ENCODE measurements at places on chromosomes 4 and X.
A peak's percentile ranks its signal among the peaks of the same experiment; 100 is the strongest.

DNA sequence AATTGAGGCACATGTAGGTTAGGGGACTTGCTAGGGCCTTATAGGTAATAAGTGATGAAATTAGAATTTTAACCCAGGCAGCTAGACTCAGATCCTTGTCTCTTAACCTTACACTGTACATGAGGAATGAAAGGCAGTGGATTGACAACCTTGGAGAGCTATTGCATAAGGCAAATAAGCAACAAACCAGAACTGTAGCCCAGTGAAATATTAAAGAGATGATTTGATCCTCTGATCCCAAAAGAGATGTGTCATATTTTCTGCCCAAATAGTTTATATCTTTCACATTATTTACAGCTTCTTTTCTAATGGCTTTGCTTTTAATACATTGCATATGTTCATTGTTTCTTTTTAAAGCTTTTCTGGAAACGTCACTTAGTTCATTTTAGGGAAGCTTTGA lies 252.6 kb downstream of the ANK2 start:
- DNase-seq, result no peak

GRCh38 chr4:171281359-171281758 lies 531.8 kb upstream of the GALNTL6 start:
- DNase-seq, result no peak

DNA sequence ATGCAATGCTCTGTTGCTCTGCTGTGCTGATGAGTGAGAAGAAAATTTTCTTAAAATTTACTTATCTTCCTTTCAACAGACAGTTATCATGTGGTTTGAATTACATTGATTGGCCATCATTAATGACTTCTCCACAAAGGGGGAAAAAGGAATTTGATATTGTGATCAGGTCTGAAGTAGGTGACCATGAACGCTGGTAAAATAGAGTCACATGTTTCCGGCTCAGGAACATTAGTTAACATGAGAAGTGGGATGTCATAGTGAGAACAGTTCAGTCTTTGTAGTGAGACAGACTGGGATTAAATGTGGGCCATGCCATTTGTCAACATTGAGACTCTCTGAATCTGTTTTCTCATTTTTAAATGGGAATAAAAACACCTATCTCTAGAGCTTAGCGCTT lies 50.6 kb downstream of the GBA3 start:
- DNase-seq, result no peak

DNA sequence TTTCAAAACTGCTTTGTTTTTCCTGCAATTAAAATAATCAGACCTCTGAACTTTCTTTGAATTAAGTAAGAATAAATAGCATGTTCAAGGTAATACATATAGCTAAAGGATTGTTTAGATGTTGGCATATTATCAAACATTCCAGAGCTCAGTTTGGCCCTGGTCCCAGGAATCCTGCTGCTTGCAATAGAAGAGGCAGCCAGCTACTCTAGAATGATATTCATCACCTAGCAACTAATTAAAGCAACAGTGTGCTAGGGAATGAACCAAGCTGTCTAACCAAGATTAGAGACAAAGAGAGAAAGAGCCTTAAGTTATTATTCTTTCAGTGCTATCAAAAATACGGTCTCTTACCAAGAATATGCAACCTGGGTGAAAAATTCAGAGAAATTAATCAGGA lies 460.9 kb downstream of the GABRG1 start:
- DNase-seq, result peak; percentile 3

DNA sequence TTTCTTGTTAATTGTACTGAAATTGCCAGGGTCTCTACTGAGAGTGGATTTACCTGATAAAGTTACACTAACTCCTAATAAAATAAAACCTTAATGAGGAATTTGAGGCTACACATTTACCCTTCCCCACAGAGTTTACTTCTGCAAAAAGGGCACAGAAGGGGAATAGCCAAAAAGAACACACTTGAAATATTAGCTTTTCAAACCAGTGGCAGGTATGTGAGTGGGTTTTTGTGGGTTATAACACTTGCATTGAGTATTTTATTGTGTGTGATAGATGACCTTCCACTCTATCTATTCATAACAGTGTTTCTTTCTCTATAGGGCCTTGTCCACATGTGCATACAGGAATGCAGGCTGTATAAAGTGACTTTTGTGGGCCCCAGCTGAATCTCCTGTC lies 5.0 kb upstream of the GPR174 start:
- DNase-seq, result no peak

GRCh38 chr4:85571008-85571407 lies 96.1 kb downstream of the ARHGAP24 start:
- no peak for DNase-seq

GRCh38 chrX:65997978-65998717 lies 41.7 kb downstream of the VSIG4 start:
- no peak for DNase-seq

DNA sequence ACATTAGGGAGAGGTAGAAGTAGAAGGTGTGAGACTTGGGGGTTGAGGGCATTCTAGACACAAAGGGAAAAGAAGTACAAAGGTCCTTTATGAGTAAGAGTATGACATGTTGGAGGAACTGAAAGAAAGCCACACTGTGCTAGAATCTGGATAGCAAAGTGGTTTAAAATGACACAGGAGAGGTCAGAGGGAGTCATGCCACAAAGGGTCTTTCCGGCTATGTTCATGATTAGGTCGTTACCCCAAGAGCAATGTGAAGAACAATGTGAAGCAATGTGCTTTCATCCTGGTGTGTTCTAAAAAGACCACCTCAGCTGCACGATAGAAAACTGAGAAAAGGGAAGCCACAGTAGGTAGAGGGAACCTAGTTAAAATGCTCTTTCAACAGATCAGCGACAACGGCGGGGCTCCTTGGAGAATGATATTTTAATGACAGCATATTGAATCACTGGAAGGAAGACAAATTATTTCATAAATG lies 29.2 kb downstream of the SMIM14 start:
- no peak for DNase-seq

DNA sequence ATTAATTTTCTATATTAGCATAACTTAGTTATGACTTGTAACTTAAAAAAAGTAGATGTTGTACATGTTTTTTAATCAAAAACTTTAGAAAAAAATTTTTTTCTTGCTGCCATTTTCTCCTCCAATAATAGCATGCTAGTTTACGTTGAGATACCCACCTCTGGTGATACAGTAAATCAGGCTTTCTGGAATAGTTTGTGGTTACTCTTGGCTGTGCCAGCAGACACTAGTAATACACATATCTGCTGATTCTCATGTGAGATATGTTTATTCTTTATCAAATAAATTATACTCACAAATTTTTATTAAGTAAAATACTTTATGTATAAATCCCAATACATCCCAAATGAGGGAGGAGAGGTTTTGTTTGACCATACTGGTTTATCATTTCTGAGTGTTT lies 117.3 kb downstream of the KLHL8 start:
- no peak for DNase-seq

DNA sequence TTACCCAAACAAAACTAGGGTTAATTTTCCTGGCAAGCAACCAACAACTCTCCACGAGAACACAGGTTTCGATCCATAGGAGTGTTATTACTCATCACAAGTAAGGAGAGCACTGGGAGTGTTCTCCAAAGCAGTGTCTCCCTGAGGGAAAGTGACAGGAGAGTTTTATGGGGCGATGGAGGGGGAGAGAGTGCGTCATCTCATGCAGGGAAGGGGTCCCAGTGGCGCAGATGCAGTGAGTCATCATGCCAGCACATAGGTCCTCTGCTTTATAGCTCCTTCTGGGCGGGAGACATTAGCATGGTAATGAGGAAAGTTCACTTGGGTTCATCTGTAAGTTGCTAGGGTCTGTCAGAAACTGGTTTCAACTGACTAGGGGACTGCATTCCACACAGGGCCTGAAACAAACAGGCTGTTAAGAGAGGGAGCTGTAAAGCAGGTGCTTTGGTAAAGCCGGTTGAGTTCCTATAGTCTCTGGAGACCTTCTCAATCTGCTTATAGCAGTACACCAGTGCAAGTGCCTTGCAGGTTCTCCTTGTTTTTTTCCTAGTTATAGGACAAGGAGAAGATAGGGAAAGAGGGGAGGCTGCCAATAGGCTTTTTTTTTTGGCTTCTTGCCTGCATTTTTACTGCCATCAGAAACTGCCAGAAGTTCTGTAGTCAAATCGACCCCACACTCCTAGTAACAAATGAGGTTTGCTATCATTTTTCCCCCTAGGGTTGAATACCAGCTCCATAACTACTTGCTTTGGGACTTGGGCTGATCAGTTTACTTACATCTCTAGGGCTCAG lies 12.8 kb upstream of the BOD1L1 start:
- DNase-seq, result no peak

DNA sequence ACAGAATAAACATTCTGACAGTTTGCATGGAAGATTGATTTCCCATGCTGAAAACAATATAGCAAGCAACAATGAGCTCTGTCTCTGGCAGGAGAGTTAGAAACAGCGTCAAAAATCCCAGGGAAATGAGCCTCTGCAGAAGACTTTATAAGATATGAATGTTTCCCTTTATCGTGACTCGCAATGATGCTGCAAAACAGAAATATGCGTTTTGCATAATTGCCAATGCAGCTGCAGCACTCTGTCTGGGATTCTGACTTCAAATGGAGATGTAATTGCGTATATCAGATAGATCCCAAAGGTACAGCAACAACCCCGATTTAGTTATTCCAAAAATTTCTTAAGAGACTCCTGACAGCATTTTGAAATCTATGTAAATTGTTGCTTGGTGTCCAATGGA lies 702.4 kb upstream of the EPHA5 start:
- DNase-seq, result no peak

- DNase-seq, result peak; percentile 49
Observed at GRCh38 chr4:152778656-152779512, 646 bp downstream of the TIGD4 start.

GRCh38 chrX:148592595-148592994 lies 92.2 kb downstream of the AFF2 start:
- no peak for DNase-seq

- no peak for DNase-seq
Observed at GRCh38 chr4:87950936-87951511, 24.5 kb upstream of the SPP1 start.

GRCh38 chr4:94765174-94765573 lies 7.4 kb downstream of the BMPR1B start:
- no peak for DNase-seq

DNA sequence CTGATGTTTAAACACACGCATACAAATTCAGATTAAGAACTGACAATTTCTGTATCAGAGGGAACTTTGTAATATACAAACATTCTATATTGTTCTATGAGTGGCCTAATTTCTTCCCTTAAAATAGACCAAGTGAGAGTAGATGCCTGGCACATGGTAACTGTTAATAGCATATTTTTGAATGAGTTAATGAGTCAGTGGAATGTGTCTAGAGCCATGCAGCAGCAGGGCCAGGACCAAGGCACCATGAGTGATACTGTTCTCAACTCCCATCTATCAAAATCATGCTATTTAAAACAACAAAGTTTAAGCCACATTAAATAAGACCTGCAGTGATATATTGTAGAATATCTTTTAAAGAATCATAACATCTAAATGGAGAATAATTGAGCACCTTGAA lies 98.3 kb downstream of the ARHGAP24 start:
- no peak for DNase-seq

DNA sequence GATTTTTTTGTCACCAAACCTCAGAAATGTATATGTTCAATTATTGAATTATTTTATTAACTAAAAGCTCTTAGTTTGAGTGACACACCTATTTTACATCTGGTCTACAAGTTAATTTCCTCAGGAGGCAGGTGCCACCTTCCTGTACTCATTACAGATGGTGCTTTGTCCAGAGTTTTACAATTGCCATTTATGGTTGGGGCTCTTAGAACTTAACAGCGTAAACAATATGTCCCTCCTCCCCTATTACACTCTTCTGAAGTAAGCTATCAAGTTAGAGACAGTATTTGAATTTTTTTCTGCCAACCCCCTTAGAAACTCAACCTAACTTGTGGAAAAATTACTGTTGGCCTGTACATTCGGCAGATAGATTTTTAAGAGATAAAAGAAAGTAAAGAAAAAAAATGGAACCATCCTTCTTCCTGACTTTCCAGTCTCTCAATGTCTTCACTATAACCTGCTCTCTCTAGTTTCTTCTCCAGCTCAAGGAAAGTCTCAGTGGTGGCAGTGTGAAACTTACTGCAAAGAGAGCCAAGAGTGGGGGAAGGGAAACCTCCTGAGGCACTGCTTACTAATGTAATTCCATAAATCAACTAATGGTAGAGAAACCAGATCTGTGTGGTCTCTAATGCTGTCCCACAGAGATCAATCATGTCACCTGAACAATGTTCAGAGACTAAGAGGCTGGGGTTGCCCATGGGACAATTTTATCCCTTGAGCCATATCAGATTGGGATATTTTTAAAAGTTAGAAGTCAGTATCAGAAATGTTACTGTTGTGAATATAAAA lies 7.8 kb downstream of the CXXC4 start:
- DNase-seq, result no peak

Data from globus pallidus (tissue), 1 donor.